ENCODE measurements at places on chromosomes 7 and 10. TPM values are rescaled to one million over a fixed set of nuclear protein-coding genes. Genes with fewer than 3 reads are reported as not detected.

- no peak for DNase-seq
Observed at GRCh38 chr7:19705663-19706062, 3.2 kb downstream of the POLR1F start.

DNA sequence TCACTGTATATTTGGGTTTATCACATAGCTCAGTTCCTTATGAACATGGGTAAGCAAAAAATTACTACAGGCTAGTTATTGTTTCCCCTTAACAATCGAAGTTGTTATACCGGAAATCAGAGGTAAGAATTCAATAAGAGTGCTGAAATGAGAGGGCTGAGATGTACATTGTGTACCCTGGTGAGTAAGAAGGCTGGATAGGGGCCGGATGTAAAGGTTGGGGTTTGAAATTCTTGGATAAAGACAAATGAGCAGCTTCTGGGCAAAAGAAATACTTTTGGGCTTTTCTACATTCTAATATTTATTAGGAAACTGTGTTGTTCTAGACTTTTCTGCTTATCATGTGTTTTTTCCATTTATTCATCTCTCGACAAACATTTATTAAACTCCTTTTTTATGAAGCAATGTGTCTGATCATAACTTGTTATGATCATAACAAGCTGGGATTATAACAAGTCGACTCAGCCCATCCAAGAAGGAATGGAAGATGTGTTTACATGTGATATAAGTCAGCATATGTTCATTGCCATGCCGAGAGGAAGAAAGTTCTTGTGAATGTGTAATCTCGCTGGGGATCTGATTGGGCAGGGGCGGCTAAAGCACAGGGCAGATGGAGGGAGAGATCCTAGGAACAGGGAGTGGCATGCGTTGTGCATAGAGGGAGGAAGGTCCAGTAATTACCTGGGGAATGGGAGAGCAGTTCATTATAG is 155.3 kb downstream of the PLXDC2 start:
- no peak for DNase-seq

- no peak for DNase-seq
Observed at GRCh38 chr10:13528123-13528874, 515 bp downstream of the BEND7 start.

DNA sequence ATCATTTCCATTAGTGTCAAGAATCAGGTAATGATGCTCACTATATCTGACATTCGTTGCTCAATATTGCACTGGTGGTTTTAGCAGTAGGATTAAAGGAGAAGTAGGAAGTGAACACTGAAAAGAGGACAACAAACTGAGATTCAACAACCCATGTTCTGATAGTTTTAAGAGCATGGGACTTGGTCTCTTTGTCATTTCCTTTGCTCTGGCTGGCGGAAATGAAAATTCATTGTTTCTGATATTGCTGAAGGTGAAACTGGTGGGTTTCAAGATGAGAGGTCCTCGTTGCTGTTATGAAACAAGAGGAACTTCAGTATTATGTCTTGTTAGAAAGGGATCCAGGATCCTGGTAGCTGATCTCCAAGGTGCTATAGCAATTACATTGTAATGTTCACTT is 129.0 kb downstream of the DNAH11 start:
- DNase-seq, result no peak

- DNase-seq, result peak; percentile 74
Observed at GRCh38 chr10:114541081-114541796, 116.8 kb downstream of the ABLIM1 start.

- DNase-seq, result peak; percentile 49
Observed at GRCh38 chr7:128167042-128167701, 73.9 kb upstream of the LEP start.

The TRPV5 gene
- not detected for total RNA-seq

The CPVL gene
- not detected for total RNA-seq

The ENO4 gene
- total RNA-seq, result under 0.01 TPM

The SEMA3C gene
- total RNA-seq, result 101 TPM

Data from fibroblast of villous mesenchyme (primary cell).